KBM-7 (cell line): ENCODE measurements at places on chromosomes 16 and 17.

DNA sequence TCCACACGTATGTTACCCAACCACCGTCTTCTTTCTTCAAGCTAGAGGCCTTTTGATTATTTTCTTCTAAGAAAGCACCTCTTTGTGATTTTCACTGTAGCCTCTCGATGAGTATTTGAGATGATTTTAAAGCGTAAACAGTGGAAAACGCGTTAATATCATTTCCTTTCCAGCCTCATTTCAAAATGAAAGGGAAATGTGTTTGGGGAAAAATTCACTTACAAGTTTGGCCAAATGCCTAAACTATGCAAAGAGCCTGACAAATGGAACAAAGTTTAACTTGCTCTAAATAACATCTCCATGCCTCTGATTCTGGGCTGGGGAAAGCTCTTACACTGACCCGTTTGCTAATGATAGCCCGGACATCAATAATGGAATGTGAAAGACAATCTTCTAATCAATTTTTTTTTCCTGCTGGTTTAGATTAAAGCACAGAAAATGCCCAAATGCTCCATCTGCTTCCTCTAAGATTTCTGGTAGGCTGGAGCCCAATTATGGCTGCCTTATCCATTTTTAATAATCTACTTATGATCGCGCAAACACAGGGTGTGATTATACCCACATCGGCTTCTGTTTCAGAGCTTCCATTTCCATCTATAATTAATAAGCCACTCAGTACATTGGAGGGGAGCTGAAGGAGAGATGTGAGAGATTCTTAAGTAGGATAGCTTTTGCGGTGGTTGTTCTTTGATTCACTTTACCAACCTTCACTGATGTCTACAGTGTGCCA lies 43.5 kb downstream of the HS3ST2 start:
- no peak for DNase-seq

- no peak for DNase-seq
These were observed 75.4 kb downstream of the IRX3 start for GRCh38 chr16:54211203-54211602.

- DNase-seq, result no peak
These were observed 77.0 kb downstream of the CYTH1 start for GRCh38 chr17:78705071-78705470.

DNA sequence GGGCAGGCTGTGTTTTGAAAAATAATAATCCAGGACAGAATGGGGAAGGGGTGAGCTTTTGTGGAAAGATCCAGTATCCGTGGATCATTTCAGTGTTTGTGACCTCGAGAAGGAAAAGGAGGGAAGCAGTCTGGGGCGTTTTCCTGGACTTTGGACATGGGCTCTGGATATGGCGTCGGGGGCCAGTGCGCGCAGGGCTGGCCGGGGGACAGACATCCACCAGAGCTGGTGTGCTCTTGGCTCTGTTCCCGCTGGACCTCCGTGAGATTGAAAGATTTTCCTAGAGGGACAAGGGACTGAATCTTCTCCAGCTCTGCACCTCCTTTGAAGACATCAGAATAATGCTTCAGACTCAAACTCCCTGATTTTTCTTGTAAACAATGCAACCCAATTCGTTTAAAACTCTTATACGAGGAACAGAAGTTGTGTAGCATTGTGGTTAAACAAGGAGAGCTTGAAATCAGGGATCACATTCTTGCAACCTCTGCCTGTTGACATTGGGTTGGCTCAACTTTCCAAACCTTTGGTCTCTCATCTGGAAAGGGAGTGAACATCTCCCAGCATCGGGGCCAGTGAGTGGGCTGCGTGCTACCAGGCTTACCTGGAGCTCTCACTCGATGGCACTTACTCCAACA lies 75.9 kb downstream of the C16orf95 start:
- no peak for DNase-seq

DNA sequence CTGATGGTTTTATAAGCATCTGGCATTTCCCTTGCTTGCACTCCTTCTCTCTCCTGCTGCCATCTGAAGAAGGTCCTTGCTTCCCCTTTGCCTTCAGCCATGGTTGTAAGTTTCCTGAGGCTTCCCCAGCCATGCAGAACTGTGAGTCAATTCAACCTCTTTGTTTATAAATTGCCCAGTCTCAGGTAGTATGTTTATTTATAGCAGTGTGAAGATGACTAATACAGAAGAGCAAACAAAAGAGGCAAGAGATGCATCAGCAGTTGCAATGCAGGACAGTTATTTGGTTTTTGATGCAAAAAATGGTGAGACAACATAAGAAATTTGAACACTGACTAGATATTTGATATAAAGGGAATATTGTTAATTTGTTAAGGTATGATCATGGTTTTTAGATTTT lies 16.8 kb downstream of the TMEM100 start:
- no peak for DNase-seq

GRCh38 chr17:50608700-50609379 lies 25.8 kb upstream of the ABCC3 start:
- no peak for DNase-seq

GRCh38 chr16:16150117-16150877 lies 73.0 kb downstream of the ABCC6 start:
- DNase-seq, result no peak

DNA sequence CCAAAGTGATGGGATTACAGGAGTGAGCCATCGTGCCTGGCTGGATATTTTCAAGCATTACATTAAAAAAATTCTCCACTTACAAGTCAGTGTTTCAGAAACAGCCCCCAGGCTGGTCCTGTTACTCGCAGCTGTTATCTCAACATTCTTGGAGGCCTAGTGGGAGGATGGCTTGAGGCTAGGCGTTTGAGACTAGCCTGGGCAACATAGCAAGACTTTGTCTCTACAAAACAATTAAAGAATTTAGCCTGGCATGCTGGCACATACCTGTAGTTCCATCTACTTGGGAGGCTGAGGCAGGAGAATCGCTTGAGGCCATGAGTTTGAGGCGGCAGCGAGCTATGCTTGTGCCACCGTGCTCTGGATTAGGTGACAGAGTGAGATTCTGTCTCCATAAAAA lies 26.5 kb upstream of the SPNS3 start:
- no peak for DNase-seq

- DNase-seq, result peak; percentile 96
These were observed 28.6 kb downstream of the SLC38A8 start for GRCh38 chr16:84013787-84014569.

- DNase-seq, result no peak
These were observed 2.5 kb downstream of the ITGAD start for GRCh38 chr16:31395647-31396046.

GRCh38 chr16:24255456-24256371 lies at the start of gene CACNG3:
Gene CACNG3 (plus strand): TSS chr16:24256335. CDS start chr16:24256755, 420 bp downstream.
- peak; percentile 72 for DNase-seq

- DNase-seq, result no peak
These were observed 823 bp upstream of the ZNF469 start for GRCh38 chr16:88381820-88382451.

DNA sequence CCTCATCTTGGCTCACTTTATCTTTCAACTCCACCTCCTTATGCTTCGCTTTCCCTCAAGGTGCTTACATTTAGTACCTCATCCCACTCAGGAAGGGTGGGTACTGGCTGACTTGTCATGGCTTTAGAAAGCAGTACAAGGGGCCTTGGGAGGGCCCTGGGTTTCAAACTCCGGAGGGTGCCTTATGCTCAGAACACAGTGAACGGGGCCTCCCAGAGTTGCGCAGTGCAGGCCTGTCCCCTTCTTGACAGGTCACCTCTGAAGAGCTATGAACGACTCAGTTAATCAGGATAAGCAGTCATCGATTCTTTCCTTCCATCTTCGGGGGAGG lies 6.0 kb downstream of the COG1 start:
- no peak for DNase-seq

DNA sequence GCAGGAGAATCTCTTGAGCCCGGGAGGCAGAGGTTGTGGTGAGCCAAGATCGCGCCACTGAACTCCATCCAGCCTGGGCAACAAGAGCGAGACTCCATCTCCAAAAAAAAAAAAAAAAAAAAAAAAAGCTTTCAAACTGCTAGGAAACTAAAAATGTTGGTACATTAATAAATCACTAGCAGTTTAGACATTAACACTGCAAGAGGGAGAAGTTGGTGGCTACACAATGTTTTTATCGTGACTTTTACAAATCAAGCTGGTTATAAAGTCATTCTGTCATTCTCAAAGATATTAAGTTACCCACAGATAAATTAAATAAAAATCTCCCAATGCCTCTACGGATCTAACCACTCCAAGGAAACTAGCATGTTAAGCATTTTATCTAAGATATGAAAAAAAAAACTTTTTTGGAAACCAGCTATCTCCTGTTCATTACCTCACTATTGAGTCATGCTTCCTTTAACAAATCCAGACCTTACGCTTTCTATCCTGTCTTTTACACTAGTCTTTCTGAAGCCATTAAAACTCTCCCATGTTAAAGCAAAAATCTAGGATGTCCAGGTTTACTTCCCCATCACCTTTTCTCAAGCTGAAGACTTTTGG lies 85.9 kb upstream of the SMURF2 start:
- no peak for DNase-seq

DNA sequence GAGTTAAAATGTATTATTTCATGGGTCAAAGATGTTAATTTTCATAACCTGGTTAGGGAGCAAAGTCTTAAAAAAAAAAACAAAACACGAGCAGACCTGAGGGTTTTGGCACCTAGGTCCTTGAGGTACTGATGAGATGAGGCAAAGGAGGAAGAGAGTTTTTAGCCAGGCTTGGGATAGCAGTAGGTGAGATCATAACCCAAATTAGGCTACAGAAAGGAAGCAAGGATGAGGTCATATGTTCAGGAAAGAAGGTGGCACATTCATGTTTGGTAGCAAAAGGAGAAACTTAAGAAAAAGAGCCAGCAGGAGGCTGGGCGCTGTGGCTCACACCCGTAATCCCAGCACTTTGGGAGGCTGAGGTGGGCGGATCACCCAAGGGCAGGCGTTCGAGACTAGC lies 2.8 kb downstream of the ATXN1L start:
- no peak for DNase-seq

DNA sequence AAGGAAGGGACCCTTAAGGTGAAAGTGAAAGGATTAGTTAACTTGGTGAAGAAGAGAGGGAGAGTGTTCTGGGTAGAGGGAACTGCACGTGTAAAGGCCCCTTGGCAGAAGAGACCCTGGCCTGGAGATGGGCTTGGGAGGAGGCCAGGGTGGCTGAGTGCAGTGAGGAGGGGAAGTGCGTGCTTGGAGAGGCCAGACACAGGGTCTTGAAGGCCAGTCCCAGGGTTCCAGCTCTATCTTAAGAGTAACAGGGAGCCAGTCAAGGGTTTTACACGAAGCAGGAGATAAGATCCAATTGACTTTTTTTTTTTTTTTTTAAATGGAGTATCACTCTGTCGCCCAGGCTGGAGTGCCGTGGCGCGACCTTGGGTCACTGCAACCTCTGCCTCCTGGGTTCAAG lies 15.2 kb upstream of the DOK4 start:
- DNase-seq, result no peak

GRCh38 chr17:54307351-54307750 lies 484.6 kb downstream of the KIF2B start:
- DNase-seq, result no peak

- DNase-seq, result no peak
These were observed 67.5 kb downstream of the KLHDC4 start for GRCh38 chr16:87698241-87698640.

- no peak for DNase-seq
These were observed 617 bp downstream of the ARMC7 start for GRCh38 chr17:75110234-75110937.

DNA sequence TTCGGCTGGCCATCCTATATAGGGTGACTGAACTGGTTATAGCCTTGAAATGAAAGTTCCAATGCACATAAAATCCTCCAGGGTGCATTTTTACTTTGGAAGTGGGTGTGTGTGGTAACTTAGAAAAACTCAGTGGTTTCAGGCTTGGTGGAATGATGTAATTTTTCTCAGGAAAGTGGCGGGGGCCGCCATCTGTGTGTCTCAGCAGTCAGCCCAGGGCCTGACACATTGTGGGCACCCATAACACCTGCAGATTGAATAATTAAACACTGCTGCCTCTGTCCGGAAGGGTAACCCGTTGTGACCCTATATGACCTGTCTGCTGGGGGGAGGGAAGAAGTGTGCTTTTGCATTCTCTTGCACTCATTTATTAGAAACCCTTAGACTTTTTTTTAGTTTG lies 2.2 kb upstream of the PDP2 start:
- DNase-seq, result peak; percentile 84

DNA sequence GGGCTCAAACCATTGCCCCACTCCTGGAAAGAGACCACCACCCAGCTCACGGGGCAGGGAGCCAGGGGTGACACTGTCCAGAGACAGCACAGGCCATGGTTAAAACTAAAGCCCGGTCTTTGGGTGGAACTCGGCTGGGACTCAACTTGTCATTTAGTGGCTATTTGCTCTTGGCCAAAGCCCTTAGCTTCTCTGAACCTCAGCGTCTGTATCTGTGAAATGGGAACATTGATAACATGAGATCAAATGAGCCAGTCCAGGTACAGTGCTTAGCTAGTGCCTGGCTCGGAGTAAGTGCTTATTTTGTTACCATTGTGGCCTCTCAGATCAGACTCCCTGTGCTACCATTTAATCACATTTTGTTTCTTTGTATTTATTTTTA lies 48.5 kb downstream of the RTN4RL1 start:
- DNase-seq, result no peak

GRCh38 chr16:11143372-11144035 lies 112.5 kb downstream of the SOCS1 start:
- DNase-seq, result peak; percentile 26

DNA sequence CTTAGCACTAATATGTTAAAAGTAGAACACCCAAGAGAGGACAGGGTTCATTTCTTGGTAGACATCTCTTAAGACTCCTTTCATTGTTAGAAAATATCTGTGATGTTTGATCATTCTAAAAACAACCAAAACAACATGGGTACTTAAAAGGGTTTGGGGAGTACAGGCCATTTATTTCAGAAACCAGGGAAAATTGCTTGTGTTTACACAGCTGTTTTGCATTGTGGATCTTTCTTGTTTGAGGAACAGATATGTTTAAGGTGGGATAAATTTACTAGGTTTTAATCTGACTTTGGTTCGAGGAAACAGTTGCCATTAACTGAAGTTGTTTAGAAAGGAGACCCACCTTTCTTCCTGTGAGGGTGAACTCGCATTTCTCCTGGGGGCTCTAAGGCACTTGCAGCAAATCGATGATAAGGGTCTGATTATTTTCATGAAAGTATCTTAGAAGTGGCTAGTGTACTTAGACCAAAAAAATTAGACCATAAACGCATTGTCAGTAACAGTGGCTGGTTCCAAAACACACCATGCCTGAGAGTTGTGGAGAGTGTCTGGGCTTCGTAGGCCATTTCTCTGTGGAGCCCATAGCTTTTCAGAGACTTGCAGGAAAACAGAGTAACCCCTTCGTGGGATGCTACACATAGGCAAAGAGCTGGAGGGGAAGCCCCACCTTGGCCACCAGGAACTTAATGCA lies 17.6 kb downstream of the CLUAP1 start:
- DNase-seq, result no peak

- DNase-seq, result no peak
These were observed 169.8 kb downstream of the LAT start for GRCh38 chr16:29154676-29155121.

DNA sequence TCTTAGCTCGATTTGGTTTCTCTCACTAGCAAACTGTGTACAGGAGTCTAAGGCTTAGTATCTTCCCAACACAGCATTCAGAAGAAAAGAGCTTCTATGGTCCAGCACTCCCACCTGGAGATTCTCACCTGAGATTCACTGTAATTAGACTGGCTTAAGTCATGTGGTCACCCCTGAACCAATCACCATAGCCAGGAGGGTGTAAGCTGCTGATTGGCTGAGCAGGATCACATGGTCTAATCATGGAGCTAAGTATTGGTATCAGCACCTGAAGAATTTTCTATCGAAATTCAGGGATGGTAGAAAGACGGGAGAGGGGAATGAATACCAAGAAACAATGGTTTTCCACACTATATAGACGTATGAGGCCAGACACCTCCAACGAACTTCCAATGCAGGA lies 359.8 kb upstream of the ERCC4 start:
- DNase-seq, result no peak
